ENCODE measurements at places on chromosomes 5 and 9.

DNA sequence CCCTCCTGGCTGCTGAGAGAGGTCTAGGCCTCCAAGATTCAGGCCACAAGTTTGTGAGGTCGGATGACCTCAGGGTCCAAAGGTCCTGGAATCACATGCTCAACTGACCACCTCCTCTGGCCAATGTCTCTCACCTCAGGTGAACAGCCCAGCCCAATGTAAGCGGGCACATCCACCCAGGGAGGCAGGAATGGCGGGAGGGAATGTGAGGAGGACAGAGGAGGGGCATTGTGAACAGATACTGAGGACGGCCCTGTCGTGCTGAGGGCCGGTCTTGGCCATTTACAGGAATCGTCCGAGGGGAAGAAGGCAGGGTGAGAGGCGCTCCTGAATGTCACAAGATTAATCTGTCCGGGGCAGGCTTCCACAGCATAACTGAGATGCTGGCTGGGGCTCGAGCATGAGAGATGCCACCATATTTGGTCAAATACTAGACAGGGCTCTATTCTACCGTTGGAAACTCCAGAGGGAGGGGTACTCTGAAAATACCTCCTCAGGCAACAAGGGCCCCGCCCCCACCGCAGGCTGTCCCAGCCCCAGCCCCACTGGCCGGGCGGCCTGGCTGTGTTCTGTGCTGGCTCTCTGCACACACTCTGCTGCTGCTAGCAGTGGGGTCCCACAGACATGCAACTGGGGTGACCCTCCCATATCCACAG, 1.5 kb upstream of the IL17B start:
- DNase-seq: no peak

DNA sequence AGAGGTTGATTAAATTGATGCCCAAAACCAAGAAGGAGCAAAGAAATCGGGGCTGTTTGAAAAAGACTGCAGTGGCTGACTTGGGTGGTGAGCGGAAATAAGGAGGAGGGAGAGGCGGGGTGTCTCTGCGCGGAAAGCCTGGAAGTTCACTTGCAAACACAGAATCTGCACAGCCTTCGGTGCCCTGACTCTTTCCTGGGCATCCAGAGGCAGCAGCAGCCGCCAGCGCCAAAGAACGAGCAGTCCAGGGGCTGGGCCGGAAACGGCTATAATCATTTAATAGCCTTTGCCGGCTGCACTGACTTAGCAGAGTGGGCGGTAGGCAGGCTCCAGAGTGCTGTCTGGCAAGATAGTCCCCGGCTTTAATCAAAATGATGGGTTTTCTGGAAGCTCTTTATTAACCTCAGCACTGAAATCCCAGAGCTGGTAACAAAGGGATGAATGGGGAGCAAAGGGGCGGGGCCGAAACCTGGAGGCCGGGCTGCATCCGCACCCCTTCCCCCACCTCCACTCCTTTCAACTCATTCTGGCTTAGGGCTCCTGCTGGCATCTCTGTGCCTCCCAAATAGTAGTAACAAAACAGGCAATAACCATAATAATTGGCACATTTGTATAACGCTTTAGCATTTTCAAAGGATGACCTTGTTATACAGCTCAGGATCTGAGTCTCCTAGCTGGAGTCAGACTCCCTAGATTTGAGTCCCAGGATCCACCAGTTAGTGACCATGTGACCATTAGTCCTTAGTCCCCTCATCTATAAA, 35.7 kb downstream of the PCDHAC2 start:
- peak; percentile 79 for DNase-seq

GRCh38 chr9:106697390-106697749, 165.6 kb upstream of the ZNF462 start:
- DNase-seq: no peak

GRCh38 chr9:84323858-84324257, 16.7 kb downstream of the SLC28A3 start:
- DNase-seq: no peak

- DNase-seq: no peak
Measured at GRCh38 chr9:104075801-104076753, 18.0 kb upstream of the SMC2 start.

DNA sequence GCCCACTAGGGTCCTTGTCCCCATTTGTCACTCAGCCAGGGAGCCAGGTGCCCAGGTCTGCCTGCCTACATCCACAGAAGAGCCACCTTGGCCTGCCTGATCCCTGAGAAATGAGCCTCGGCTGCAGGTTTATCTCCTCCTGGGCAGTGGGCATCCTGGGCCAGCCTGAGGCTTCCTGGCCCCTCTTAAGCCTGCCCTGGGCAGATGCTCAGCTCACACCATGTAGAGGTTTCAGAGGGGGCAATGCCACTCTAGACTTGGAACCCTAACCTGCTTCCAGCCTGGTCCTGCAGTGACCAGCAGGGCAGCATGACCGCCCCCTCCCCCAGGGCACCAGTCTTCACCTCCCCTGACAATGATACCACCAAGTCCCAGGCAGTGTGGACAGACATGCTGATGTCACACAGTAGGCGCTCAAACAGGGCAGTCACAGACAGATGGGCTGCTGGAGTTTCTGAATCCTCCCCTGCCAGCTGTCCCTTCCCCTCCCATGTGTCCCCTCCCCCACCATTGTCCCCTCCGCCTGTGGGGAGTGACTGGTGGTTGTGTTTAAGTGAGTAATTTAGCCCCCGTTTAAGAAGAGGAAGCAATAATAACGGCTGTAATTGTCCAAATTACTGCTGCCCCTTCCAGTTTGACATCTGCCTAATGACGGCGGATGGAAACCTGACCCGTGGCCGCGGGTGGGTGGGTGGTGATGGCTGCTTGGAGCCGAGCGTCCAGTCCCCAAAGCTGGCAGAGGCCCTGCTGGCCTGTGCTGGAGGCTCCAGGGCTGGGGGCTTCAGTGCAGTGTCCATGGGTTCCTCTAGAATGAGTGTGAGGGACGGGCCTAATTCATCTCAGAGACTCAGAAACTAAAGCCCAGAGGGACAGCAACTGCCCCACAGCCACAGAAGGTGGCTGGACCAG, 147.7 kb downstream of the BARX1 start:
- peak; percentile 63 for DNase-seq

DNA sequence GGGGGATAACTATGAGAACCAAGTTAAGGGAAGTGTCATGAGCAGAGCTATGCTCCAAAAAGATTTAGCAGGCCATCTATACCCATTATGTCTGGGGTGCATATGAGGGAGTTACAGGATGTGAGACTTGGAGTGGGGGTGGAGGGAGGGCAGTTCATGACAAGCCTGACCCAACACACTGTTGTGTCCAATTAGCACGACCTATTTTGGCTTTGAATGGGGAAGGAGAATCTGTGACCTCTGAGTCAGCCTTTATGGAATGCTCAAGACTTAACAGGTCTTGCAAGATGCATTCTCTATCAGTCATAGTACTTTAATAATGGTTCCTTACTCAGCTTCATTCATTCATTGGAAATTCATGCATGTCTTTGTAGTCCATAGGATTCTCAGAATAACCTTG, 71.7 kb downstream of the GRIA1 start:
- DNase-seq: peak; percentile 35

- DNase-seq: peak; percentile 96
Measured at GRCh38 chr9:114155263-114155994, at the start of gene COL27A1. Gene COL27A1 (plus strand): TSS chr9:114155537. CDS start chr9:114155951, 414 bp downstream.

DNA sequence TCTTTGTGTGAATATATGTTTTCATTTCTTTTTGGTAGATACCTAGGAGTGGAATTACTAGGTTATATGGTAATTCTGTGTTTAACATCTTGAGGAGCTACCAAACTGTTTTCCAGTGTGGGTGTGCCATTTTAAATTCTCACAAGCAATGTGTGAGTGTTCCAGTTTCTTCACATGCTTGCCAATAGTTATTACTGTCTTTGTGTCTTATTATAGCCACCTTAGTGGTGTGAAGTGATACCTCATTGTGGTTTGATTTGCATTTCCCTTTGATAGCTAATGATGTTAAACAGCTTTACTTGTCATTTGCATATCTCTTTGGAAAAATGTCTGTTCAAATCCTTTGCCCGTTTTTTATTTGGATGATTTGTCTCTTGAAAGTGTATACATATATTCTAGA, 513.0 kb downstream of the TMEM38B start:
- DNase-seq: no peak

GRCh38 chr5:172093965-172094364, 87.5 kb upstream of the FBXW11 start:
- no peak for DNase-seq

DNA sequence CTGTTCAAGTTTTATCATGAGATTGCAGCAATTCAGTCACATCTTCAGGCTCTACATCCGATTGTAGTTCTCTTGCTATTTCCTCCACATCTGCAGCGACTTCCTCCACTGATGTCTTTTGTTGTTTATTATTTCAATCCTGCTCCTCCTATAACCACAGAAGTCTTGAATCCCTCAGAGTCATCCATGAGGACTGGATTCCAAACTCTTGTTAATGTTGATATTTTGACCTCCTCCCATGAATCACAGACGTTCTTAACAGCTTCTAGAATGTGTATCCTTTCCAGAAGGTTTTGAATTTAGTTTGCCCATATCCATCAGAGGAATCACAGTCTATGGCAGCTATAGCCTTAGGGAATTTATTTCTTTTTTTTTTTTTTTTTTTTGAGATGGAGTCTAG, 3.6 kb downstream of the FBXO38 start:
- no peak for DNase-seq

Measured in eye (tissue), 1 donor.